ENCODE measurements at places on chromosomes 4 and X.

- DNase-seq: no peak
Observed at GRCh38 chr4:75557696-75558095, 1.8 kb downstream of the ODAPH start.

GRCh38 chr4:16530688-16531635 lies 304.7 kb upstream of the TAPT1 start:
- no peak for DNase-seq

GRCh38 chr4:140691369-140691768 lies 64.8 kb downstream of the TBC1D9 start:
- DNase-seq: no peak

GRCh38 chrX:31609130-31609529 lies 537.3 kb upstream of the FTHL17 start:
- DNase-seq: no peak

DNA sequence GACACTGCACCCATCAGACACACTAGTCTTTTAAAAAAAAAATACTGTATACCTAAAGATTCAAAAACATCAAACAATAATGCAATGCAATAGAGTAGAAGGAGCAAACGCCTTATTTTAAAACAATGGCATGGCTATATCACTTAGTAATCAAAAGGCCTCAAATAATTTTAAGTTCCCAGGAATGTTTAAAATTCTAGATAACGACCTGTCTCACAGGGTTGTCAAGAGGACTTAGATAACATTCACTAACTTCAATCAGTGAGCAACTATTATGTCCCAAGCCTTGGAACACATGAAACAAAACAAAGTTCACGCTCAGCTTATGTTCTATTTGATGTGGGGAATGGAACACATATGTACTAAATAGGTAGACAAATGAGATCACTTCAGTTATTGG lies 106.5 kb downstream of the FRYL start:
- no peak for DNase-seq

DNA sequence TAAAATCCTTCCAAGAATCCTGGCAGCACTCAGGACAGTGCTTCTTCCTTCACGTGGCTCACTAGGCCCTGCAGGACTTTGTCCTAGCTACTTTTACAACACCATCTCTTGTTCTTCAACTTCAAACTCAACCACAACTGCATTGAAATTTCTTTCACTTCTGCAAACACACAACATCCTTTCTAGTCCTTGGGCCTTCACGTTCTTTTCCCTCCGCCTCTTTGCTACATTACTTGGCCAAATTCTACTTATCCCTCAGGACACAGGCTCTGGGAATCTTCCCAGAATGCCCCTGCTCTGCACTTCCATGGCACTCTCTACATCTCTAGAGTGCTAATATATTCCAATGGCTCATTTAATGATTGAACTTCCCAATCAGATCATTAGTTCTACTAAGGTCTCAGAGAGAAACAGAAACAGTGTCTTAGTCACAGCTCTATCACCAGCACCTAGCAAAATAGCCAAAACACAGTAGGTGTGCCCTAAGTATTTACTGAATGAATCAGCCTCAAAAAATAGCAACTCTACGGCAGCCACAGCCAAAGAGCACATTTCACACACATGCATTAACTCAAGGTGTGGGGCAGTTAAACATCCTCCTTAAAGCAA lies 73.3 kb downstream of the MANBA start:
- no peak for DNase-seq

GRCh38 chr4:173698557-173699262 lies 168.7 kb upstream of the HAND2 start:
- DNase-seq: no peak

DNA sequence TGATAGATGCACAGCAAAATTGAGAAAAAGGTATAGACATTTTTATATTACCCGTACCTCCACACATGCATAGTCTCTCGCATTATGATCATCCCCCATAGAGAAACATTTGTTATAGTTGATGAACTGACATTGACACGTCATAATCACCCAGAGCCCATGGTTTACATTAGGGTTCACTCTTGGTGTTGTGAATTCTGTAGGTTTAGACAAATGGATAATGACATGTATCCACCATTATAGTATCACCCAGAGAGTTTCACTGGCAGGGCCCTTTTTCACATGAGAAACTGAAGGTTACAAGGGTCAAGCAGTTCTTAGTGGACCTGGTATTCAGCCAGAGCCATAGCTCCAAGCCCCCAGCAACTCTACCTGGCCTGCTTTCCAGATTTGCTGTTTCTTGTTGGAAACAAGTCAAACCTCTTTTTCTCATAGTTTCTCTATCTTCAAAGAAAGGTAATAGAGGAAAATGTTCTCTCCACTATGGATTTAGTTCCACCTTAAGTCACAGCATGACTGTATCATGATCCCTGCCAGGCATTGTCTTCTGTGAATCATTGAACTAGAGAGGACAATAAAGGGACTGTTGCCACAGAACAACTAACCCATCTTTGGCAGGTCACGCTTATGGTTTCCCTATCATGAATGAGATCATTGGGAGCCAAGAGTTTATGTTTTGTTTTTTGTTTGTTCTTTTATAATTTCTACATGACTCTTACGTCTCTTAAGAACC lies 64.0 kb downstream of the HHIP start:
- DNase-seq: no peak

- no peak for DNase-seq
Observed at GRCh38 chr4:722851-723360, 17.3 kb downstream of the PCGF3 start.

DNA sequence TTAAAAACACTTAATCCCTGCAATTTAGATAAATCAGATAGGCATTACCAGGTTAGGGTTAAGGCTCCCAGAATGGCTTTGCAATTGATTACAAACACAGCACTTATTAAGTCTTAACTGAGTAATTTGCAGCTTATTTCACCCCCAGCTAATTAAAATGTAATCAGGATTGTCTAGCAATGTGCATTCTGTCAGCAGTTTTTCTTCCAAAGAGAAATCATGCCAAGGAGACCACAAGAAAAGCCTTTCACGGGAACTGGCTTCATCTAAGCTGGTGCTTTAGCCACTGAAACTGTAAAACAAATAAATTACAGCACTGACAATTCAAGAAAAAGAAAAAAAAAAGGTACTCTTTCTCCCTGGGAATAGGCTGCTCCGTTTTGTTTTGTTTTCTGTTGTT lies 2.1 kb downstream of the ANOS1 start:
- no peak for DNase-seq

DNA sequence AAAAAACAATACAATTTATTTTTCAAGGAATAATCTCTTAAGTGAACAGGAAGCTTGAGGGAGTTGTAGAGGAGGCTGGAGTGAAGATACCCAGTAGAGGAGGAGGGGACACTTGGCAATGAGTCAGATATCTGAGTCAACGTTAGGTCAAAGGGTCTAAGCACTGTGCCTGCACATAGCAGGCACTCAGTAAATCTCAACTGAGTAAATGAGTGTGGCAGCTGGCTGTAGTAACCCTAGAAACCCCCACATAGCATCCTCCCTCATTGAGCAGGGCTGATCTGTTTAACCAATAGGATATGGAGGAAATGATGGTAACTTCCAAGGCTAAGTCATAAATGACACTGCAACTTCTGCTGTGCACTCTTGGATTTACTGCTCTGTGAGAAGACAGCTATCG lies 186.0 kb upstream of the FAM241A start:
- DNase-seq: no peak

DNA sequence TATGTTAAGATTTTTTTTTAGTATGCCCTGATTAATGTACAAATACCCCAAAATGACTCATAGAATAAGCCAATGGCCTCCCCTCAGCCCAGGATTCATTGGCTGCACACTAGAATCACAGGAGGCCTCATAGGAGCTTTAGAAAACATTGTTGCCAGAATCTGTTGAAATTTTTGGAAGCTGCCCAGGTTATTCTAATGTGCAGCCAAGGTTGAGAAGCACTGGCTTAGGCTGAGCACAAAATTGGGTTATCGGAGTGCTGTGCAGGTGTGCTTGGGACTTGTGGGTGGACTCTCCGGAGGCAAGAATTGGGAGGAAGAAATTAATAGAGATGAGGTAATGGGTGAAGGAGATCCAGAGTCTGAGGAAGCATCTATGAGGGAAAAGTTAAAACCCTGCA lies 41.3 kb upstream of the VCX start:
- DNase-seq: no peak

GRCh38 chr4:145019346-145019745 lies 78.7 kb downstream of the ANAPC10 start:
- DNase-seq: no peak

GRCh38 chr4:145186729-145187128 lies 6.3 kb upstream of the OTUD4 start:
- no peak for DNase-seq

GRCh38 chrX:40434443-40434842 lies 146.3 kb upstream of the ATP6AP2 start:
- no peak for DNase-seq

DNA sequence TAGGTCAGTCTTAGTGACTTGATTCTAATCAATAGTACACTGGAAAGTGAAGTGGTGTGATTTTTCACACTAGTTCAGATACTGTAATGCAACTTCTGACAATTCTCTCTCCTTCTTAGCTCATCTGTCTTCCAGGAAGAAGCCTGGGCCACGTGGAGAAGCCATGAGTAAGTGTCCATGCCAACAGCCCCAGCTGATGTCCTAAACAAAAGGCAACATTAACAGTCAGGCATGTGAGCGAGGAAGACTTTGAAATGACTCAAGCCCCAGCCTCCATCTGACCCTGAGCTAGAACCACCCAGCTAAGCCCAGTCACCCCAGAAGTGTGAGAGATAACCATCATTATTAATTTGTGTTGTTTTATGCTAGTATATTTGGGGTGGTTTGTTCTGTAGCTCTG lies 115.7 kb upstream of the MAGEB16 start:
- DNase-seq: no peak

- DNase-seq: no peak
Observed at GRCh38 chr4:159767406-159767805, 664.5 kb downstream of the RAPGEF2 start.

DNA sequence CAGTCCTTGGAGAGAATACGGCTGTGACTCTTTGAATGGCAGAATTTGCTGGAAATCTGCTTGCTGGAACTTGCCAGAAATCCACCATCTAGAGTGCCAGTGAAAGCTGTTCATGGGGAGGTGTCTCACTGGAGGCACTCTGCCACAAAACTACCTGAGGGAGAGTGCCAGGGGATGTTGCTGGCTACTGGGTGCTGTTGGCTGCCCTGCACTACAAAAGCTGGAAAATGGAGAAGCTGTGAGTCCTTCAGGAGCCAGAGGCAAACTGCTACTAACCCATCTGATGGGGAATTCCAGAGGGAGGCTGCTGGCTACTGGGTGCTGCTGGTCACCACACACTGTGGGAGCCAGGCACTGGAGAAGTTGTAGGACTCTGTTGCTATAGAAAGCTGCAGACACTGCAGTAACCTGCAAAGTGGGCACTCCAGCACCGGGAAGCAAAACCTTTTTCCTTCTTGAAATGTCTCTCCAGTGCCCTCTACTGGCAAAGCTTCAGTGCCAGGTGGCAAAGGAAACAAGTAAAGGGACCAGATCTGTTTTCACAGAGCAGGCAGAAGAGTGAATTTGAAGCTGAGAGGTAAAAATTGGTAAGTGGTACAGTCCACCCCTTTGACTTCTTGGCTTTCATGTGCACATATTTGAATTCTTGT lies 47.8 kb upstream of the HSD17B10 start:
- DNase-seq: no peak

GRCh38 chr4:6941796-6942195 lies 32.2 kb downstream of the TBC1D14 start:
- no peak for DNase-seq

- DNase-seq: no peak
Observed at GRCh38 chr4:42672359-42673081, 15.6 kb upstream of the ATP8A1 start.

GRCh38 chr4:183637461-183637860 lies 21.5 kb downstream of the RWDD4 start:
- DNase-seq: no peak

- no peak for DNase-seq
Observed at GRCh38 chr4:189177130-189177529, 763.5 kb upstream of the FRG1 start.
